CD8-positive, alpha-beta T cell (primary cell): ENCODE measurements at places on chromosomes 11 and 22. TPM values are rescaled to one million over a fixed set of nuclear protein-coding genes. Genes with fewer than 3 reads are reported as not detected.

PNPLA3 gene
- total RNA-seq: not detected

OR51A7 gene
- total RNA-seq: not detected

OR52E8 gene
- not detected for total RNA-seq

TP53AIP1 gene
- total RNA-seq: not detected

CLDN5 gene
- not detected for total RNA-seq

KCNJ1 gene
- not detected for total RNA-seq

MRGPRX4 gene
- not detected for total RNA-seq

LINC01488 gene
- total RNA-seq: not detected

DDX6 gene
- total RNA-seq: 409 TPM

OR52I1 gene
- not detected for total RNA-seq

CRYBB2 gene
- total RNA-seq: not detected

ANKK1 gene
- total RNA-seq: 0.43 TPM

UBQLNL gene
- total RNA-seq: 0.16 TPM

CHRDL2 gene
- not detected for total RNA-seq

SMIM35 gene
- total RNA-seq: 0.08 TPM

TRAPPC4 gene
- total RNA-seq: 73.3 TPM

ARHGAP20 gene
- not detected for total RNA-seq
